Activated T-cell treated with anti-CD3 and anti-CD28 coated beads, Interleukin-2, amount 50 U/mL, for 4 hours (primary cell): ENCODE measurements at places on chromosomes 5 and 9.

DNA sequence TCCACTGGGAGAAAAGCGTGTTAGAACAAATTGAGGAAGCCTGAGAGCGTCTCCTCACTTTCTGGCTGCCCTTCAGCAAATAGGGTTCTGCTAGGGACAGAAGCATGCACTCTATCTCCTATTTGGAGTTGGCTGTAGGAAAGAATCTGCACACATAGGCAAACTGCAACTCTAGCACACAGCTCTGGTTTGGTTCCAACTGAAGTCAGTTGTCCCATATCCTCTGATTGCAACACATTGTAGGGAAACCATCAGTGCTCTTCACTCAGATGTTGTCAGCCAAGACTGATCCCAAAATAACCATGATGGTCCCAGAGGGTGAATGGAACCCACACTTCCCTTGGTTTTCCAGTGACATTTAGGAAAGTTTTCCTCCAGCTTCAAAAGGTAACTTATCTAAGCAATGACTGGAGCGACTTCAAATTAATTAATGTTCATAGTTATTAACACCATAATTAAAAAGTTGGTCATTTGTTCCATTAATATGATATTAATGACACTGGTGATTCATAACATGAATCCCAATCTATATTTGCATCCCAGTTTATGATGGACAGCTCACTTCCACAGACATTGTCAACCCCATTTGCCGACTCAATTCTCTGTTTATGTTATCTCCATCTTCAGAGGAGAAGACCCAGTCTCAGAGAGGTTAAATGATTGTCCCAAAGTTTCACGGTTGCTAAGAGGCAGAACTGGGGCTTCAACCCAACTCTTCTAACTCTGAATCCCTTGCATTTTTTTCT is 136.7 kb upstream of the ZNF462 start:
- no peak for DNase-seq

DNA sequence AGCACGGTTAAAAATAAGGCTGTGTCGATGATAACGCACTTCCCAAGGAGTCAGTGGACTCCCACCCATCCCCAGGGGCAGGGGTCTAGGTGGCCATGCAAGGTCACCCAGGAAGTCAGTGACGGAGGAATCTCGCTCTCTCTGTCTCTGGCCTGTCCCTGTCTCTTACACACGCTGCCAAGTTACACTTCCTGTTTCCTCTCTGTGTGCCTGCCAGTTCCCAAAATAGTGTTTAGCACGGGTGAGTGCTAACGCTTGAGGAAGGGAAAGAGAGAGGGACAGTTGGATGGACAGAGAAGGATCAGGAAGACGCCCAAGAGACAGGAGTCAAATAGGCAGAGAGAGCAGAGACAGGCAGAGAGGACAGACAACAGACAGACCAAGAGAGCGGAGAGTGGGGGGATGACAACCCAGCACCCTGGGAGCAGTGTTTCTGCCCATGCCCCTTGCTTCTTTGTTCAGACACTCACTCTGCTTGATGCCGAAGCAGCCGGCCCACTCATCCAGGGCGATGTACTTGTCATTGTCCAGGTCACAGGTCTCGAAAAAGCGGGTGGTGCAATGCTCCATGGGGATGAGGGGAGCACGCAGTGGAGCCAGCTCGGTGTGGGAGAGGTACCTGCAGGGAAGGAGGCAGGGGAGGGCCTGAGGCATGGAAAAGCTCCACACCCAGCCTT is 23.0 kb downstream of the SPARC start:
- DNase-seq, result no peak

DNA sequence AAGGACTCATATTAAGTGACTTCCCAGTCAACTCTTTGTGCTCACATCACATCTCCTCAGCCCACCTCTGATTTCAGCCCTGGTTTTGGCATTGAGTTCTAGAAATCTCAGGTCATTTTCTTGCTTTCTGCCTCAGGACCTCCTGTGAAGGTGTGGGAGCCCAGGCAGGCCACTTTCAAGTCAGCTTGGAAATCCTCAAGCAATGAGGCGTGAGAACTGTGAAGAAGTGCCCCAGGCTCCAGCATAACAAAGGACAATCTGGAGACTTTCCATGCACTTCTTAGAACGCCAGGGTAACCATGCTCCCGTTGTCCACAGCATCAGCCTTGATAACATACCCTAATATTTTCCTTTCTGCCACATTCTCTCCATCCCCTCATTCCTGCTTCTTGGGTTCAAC is 131.2 kb upstream of the MAP3K1 start:
- no peak for DNase-seq

DNA sequence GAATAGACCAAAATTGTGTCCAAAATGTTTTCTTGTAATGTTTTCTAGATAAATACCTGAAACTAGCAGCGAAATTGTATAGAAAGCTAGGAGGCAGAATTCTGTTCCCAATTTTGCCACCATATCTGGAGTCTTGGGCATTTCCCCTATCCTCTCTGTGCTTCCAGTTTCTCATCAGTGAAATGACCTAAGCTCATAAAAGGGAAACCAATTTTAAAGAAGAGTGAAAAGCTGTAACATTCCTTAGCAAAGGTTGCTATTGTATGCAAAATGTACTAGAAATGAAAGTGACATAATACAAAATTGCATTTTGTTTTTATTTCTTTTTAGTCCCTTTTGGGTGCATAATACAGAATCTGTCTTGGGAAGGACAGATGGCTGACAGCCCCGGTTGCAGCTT is 36.8 kb upstream of the CAST start:
- DNase-seq, result no peak

DNA sequence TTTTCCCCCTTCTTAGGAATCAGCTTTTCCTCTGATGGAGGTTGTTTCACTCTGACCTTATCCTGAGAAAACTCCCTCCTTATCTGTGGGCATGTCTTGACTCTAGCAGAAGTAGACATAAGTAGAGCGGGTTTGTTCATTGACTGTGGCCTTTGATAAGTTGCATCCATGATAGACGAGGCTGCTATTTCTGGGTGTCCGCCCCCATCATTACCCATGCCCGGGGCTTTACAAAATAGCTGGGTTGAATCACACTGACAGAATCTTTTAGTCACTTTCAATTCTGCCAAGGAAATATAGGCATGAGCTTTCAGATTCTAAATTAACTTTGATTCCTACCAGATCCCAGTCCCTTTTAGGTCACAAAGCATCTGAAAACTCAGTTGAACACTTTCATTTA is 223.8 kb downstream of the SEC61B start:
- DNase-seq, result no peak

- no peak for DNase-seq
Observed at GRCh38 chr9:72462340-72462739, 59.1 kb upstream of the TMC1 start.

DNA sequence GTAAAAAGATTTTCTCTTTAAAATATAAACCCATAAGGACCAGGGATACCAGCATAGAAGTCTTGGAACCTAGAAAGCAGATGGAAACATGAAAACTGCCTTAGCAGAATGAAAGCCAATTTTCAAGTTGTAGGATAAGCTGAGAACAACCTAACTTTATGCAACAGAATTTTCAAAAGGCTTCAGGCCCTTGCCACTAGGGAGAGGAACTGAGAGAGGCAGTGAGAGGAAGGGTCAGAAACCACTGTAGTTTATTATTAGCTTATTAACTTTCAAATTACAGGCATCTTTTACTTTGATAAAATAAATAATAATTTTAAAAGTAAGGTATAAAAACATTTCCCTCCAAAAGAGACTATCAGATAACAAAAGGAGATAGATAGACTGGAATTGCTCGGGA is 33.4 kb downstream of the FAM81B start:
- no peak for DNase-seq

DNA sequence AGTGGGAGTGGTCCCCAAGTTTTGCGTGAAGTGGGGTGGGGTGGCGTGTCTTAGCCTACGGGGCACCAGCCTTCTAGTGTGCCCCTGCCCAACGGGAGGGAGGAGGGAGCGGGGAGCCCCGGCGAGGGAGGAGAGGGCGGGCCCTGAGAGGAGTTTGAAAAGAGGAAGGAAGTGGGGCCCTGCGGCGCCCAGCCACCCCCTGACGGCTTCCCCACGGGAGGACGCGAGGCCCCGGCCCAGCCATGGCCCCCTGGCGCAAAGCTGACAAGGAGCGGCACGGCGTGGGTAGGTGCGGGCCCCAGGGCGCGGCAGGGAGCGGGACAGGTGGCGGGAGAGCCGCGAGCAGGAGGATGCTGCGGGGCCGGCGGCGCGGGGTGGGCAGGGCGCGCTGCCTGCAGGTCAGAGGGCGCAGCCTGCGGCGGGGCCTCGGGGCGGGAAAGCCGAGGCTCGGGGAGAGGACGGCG is at the start of gene DOCK2:
TSS of gene DOCK2 (plus strand) at position 191 of the 464 bp plus-strand sequence. CDS start at position 243, 52 bp downstream.
- DNase-seq, result peak; percentile 58

- no peak for DNase-seq
Observed at GRCh38 chr5:170223360-170223759, 9.4 kb upstream of the C5orf58 start.

- DNase-seq, result no peak
Observed at GRCh38 chr5:50766462-50766861, 100.0 kb downstream of the PARP8 start.

- no peak for DNase-seq
Observed at GRCh38 chr9:95772320-95773052, 103.0 kb upstream of the ERCC6L2 start.

DNA sequence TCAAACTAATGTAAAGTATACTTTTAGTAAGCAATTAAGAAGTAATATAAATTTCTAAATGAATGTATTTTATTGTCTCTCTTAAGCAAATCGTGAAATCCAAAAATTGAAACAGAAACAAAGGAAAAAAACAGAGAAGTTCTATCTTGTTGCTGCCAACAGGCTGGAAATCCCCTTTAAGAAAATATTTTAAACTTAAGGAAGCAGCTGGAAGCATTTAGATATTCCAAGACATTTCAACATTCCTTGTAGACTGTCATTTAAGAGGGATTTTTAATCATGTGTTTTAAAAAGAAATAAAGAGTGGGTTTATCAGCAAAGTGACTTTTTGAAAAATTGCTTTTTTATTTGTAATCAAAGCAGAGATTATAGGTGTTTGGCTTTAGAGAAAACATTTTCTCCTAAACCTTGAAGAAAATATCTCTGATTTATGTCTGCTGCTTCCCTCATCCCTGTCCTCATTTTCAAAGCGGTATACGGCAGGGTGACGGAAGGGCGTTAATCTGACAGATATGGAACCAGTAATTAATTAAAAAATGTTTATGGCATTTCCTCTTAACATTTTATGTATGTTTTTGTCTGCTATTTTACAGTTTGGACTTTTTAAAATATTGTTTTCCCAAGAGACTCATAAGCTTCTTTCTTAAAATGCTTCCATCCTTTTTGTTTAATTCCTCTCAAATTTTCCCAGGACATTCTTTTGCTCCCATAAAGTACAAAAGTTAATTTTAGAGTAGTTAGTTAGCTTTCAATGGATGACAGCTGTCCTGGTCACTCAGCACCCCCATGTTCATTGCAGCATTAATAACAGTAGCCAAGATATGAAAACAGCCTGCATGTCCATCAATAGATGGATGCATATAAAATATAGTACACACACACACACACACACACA is 245.6 kb downstream of the LURAP1L start:
- DNase-seq, result no peak

DNA sequence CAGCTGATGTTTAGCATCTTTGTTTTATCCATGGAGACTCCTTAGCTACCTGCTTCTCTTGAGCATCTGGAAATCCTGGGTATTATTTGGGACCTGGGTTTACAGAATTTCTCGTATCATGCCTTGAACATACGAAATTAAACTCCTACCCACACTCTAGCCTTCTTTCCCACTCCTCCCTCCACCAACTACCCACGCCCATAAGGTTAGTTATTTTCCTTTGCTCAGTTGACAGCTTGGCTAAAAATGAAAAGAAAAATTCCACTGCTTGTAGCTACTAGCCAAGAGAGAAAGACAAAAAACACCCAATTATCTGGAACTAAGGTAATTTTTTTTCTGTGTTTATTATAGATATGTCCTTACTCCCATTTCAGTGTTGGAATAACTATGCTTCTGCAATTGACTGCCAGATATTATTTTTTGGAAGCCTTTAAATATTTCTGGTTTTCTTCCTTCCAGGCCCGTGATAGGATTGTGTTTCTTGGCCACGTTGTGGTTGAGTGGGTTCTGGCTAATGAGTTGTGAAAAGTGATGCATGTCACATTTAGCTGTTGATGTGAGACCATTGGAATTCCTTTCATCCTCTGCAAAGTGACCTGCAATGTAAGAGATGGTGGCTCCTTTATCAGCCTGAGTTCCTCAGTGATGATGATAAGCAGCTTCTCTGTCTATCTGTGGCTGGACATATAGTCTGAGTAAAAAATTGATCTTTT is 308.1 kb downstream of the LRRC70 start:
- no peak for DNase-seq

DNA sequence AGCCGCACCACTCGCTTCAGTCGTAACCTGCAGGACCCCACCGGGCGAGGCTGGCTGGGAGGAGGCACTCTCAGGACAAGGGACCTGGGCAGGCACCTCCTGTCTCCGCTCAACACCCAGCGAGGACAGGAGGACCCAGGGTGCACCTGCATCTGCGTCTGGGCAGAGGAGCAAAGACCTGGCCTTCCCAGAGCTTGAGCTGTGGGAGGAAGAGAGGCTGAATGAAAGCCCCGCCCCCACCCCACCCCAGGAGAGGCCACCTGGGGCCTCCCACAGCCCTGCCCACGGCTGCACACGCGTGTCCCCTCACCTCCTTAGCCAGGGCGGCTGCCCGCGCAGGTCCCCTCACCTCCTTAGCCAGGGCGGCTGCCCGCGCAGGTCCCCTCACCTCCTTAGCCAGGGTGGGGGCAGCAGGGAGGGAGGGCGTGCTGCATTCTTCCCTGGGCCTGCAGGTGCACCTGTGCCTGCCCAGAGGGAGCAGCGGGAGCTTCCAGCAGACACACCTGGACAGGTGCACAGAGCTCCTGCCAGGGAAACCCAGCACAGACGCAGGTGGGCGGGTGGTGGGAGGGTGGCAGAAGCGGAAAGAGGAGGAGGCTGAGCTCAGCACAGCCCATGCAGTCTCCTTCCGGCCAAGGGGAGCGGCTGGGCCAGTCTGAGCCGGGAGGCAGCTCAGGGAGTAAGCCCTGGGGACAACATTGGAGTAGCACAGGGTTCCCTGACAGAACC is 18.5 kb upstream of the SLC12A7 start:
- DNase-seq, result no peak

GRCh38 chr9:19445452-19445851 is 36.6 kb downstream of the ACER2 start:
- DNase-seq, result no peak

- no peak for DNase-seq
Observed at GRCh38 chr5:138716456-138716924, 36.7 kb upstream of the CTNNA1 start.

DNA sequence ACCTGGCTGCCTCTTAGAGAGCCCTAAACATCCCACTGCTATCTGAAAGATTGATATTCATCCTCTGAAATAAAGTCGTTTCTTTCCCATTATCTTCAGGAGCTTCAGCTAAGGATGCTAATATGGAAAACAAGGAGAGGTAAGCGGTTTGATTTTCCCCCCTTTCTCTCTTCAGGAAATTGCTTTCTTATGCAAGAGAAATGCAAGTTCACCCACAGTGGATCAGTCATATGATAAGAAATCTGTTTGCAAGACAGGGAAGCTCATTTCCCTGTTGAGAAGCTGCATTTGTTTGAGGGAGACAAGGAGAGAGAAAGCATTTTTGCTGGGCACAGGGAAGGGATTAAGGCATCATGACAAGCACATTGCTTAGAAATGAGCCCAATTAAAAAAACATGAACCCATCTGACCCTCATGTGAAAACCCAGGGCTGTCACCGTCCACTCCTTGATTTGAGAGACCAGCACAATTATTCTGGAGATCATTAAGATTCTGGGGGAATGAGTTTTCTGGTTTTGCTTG is 53.7 kb upstream of the BOD1 start:
- DNase-seq, result no peak
